ENCODE measurements at places on chromosomes 3 and 15.

- no peaks in the 10 kb centered on the region for H3K27me3 ChIP-seq
- no peak overlapping the region for H3K4me3 ChIP-seq
- H3K27ac ChIP-seq, result no peak overlapping the region
- H3K4me1 ChIP-seq, result no peaks in the 10 kb centered on the region
Measured at GRCh38 chr3:194281766-194282165, 69.4 kb downstream of the CPN2 start.

DNA sequence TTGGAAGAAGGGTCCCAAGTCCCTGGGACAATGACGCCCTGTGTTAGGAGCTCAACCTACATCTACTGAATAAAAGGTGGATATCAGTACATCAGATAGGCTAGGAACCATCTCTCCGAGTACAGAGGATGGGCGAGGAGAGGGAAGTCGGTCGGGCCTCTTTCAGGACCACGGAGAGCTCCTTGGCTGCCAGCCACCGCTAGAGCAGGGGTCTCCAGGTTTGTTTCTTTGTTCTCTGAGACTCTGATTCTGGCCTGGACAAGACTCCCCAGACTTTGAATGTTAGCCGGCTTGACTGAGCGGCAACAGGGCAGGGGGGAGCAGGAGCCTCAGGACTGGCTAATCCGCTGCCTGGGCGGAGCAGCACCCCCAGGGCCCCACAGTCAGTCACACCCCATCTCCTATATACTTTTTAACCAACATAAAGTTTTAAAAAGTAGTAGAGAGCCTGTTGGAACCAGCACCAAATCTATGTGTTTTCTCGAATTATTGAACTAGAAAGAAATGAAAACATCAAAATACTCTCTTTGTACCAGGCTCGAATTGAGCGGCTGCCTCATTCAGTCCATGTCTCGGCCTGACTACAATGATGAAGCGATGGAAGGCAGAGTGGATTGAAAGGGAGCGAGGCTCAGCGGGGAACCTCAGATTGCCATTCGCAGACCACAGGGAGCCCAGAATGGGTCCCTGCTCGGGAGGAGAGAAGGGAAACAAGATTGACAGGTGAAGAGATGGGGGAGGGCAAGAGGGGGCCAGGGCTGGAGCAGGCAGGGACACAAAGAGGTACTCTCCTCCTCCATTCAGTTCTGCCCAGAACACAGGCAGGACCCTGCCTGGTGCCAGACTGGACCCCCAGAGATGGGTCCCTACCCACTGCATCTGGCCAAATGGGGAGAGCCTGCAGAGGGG is 131.6 kb downstream of the TPRA1 start:
- no peaks in the 10 kb centered on the region for H3K36me3 ChIP-seq
- no peak overlapping the region for H3K4me3 ChIP-seq
- peaks cover 13% of the 10 kb centered on the region for H3K4me1 ChIP-seq
- no peak for DNase-seq
- no peak overlapping the region for H3K27ac ChIP-seq

DNA sequence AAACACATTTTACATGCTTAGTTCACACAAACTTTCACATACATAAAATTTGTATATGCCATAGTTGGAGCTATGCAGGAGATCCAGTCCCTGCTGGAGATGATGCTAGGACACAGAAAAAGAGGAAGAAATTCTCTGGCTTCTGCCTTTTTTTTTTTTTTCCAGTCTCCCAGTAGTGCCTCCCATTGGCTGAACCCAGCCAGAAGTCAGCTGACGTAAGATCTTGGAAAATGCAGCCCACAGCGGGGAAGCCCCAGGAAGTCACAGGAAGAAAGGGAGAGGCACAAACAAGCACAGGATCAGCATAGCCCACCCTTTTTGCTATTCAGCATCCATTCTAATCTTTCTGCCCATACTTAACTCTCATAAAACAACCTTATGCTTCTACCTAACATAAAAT is 38.5 kb downstream of the SCN11A start:
- no peak for DNase-seq
- no peak overlapping the region for H3K4me3 ChIP-seq
- H3K4me1 ChIP-seq, result no peaks in the 10 kb centered on the region
- no peak overlapping the region for H3K27ac ChIP-seq

GRCh38 chr3:21754839-21755238 is 3.8 kb upstream of the ZNF385D start:
- no peaks in the 10 kb centered on the region for H3K36me3 ChIP-seq
- no peaks in the 10 kb centered on the region for H3K4me1 ChIP-seq
- no peak overlapping the region for H3K27ac ChIP-seq
- no peak overlapping the region for H3K4me3 ChIP-seq

- no peak overlapping the region for H3K27ac ChIP-seq
- no peaks in the 10 kb centered on the region for H3K27me3 ChIP-seq
- DNase-seq, result no peak
- H3K4me1 ChIP-seq, result no peaks in the 10 kb centered on the region
Measured at GRCh38 chr3:67401921-67402320, 252.5 kb downstream of the SUCLG2 start.

Measured in prostate gland (tissue), 2 donors.